Retina (tissue), 1 donor: ENCODE measurements at places on chromosomes 7 and 10.

DNA sequence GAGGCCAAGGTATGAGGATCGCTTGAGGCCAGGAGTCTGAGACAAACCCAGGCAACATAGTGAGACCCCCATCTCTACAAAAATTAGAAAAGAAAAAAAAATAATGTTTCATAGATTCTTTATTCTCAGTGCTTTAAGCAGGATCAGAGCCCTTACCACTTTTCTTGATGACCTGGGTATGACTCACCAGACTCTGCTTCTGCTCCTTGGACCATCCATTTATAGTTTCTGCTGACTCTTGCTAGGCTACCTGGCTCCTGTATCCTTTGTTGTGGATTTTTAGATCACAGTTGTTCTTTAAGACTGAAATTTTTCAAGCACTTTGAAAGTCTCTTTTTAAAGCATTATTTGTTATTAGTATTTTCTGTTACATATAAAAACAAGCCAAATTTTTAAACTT is 411.1 kb downstream of the GFRA1 start:
- DNase-seq, result no peak

- no peak for DNase-seq
Observed at GRCh38 chr10:110793886-110794285, 77.8 kb upstream of the PDCD4 start.

GRCh38 chr7:122546496-122546895 is 152.4 kb downstream of the RNF133 start:
- DNase-seq, result no peak

- DNase-seq, result no peak
Observed at GRCh38 chr7:114981323-114981722, 59.4 kb downstream of the MDFIC start.

GRCh38 chr7:1865571-1866255 is 195.6 kb downstream of the ELFN1 start:
- peak; percentile 82 for DNase-seq

DNA sequence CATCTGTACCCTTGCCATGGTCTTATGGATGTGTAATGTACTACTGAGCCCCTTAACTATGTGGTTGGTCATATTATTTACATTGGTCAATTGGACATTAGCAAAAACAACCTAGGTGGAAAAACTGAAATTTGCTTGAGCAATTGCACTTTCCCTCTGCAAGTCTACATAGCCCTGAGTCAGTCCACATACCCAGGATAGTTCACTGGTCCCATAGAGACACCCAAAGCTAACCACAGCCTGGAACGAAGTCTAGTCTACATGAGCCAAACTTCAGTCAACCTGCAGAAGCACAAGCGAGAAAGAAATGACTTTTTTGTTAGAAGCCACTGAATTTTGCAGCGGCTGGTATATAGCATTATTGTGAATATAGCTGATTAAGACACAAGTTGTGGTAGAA is 37.6 kb upstream of the COL1A2 start:
- DNase-seq, result no peak

- DNase-seq, result no peak
Observed at GRCh38 chr7:18575622-18576572, 80.3 kb downstream of the HDAC9 start.

- DNase-seq, result no peak
Observed at GRCh38 chr10:124254490-124254889, 161.1 kb upstream of the CHST15 start.

- no peak for DNase-seq
Observed at GRCh38 chr10:61399406-61399805, 53.8 kb downstream of the TMEM26 start.

DNA sequence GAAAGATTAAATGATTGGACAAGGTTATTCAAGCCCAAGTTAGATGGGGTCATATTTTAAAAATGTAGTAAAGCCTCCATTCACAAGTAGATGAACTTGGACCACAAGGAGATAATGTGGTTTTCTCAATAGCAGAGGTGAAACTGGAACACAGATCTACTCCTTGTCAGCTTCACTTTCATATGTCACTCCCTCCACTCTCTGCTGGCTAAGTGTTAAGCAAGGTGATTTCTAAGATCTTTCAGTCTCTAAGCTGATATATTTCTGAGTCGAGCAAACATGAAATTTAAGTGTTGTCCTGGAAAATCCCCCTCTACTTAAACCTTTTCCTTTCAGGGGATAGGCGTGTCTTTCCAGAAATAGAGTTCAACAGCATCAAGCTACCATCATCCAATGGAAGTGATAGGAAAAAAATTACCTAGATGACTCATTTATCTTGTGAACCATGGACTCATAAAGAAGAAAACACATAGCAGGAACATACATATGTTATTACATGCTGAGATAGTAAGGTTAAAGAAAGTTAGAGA is 275.0 kb downstream of the PTEN start:
- no peak for DNase-seq

DNA sequence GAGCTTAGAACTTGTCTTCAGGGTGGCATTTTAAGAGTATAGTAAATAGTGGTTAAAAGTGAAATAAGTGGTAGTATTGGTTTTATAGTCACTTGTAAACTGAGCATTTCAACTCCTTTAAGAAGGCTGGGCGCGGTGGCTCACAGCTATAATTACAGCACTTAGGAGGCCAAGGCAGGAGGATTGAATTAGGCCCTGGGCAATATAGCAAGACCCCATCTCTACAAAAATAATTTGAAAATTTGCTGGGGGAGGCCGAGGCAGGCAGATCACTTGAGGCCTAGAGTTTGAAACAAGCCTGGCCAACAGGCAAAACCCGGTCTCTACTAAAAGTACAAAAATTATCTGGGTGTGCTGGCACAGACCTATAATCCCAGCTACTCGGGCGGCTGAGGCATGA is 64.4 kb upstream of the BAMBI start:
- no peak for DNase-seq

DNA sequence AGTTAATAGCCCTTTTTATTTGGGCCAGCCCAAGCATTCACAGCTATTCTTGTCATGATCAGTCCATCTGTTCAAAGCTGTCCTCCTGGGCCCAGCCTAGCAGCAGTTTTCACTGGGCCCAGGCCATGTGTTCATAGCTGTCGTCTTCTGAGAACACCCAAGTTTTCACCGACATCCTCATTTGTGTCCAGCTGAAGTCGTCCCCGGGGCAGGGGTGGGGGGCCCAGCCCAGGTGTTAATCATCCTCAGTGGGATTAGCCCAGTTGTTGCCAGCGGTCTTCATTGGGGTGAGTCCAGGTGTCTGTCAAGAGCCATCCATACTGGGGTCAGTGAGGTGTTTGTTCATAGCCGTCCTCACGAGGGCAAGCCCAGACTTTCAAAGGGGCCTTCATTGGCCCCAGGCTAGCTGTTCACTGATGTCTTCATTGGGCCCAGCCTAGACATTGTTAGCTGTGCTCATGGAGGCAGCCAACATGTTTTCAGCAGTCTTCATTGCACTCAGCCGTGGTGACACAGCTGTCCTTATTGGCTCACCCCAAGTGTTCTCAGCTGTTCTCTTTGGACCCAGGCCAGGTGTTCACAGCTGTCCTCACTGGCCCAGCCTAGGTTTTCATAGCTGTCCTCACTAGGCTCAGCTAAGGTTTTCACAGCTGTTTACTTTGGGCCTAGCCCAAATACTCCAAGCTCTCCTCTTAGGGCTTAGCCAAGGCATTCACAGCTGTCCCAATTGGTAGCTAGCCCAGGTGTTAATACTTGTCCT is 10.0 kb downstream of the FRG2B start:
- no peak for DNase-seq

- peak; percentile 16 for DNase-seq
Observed at GRCh38 chr10:129331839-129332220, 135.2 kb upstream of the MGMT start.

DNA sequence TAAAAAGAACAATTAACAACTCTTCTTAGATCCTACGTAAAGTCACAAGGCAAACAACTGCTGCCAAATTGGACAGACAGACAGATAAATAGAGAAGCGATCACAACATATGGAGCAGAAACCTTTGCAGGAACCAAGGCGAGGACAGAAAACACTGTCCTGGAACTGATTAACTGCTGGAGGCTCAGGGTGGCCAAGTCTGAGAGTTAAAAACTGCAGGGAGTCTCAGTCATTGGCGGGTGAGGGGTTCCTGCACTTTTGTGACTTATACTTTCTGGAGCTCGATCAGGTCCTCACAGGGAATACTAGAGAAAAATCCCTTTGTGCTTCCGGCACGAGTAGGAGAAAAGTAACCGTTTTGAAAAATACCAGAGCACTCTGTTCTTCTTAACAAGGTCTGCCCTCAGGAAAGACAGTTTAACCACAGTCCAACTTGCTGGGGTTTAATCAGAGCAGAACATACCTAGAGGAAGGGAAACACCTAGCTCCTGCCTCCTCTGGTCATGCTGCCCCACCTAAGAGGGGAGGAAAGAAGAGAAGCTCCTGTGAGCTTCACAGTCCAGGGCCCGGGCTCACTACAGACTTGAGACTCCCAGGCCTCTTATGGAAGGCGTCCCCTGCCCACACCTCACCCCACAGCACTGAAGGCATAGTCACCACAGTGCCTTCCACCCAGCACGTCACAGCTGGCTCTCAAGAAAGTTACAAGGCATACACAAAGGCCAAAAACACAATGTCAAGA is 74.9 kb downstream of the LARP4B start:
- no peak for DNase-seq

DNA sequence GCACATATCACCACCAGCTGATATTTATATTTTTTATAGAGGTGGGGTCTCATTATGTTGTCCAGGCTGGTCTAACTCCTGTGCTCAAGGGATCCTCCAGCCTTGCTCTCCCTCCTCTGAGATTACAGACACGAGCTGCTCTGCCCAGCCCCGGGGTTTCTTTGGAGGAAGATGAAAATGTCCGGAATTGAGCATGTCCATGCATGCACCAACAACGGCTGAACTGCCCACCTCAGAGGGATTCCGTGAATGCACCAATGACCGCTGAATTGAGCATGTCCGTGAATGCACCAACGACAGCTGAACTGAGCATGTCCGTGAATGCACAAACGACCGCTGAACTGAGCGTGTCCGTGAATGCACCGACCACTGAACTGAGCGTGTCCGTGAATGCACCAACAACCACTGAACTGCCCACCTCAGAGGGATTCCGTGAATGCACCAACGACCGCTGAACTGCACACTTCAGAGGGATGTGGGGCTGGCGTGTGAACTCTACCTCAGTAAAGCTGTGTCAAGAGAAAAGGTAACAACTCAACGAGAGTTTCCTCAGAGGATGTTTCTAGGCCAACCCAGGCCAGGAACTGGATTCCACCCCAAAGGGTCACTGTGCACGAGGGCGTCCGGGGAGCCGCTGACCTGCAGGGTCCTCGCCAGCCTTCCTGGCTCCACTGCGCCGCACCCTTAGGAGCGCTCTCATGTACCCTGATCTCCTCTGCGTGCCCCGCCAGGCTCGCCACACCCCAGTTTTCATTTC is 34.9 kb upstream of the INPP5A start:
- no peak for DNase-seq

DNA sequence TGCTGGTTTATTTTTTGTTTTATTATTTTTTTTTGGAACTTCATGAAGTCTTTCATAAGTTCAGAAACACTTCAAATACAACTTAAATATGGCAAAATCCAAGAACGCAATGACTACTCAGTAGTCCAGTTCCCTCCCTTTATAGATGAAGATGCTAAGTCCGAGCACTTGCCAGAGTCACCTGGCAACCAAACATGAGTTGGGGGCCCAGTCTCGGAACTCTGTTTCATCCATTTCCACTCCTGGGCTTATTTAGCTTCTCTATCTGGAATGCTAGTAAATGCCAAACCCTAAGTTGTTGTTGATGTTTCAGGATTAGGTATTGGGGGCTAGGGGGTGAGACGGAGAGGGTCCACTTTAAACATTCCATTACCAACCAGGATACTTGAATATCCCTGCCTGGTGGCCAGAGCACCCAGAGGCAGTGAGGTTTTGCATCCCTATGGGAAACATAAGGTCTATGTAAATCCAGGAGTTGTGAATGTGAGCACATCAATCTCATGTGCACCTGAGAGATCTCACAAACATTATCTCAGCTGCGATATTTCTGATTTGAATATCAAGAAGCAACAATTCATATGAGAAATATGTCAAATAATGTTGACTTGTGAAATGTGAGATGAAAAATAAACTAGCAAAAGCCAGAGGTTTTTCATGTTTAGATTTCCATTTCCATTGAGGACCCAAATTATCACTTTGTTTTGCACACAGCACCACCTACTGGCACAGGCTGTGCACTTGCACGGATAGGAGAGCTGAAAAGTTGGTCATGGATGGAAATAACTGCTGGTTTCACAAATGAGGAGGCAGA is 129.3 kb downstream of the PKD1L1 start:
- peak; percentile 69 for DNase-seq

DNA sequence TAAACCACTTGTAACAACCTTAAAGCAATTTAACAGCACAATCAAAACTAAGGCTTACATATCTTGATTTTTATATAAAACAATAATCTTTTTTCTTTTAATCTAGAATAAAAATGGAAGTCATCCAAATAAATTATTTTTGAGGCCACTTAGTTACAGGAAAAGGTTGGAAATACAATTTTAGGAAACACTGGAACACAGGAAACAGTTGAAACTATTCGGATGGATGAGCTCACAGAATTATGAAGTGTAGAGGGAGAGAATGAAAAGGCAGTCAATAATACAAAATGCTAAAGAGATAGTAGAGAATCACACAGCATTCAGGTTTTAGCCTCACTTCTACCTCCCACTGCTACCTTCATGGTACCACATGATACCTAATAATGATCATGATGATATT is 124.2 kb downstream of the SEMA3D start:
- no peak for DNase-seq

DNA sequence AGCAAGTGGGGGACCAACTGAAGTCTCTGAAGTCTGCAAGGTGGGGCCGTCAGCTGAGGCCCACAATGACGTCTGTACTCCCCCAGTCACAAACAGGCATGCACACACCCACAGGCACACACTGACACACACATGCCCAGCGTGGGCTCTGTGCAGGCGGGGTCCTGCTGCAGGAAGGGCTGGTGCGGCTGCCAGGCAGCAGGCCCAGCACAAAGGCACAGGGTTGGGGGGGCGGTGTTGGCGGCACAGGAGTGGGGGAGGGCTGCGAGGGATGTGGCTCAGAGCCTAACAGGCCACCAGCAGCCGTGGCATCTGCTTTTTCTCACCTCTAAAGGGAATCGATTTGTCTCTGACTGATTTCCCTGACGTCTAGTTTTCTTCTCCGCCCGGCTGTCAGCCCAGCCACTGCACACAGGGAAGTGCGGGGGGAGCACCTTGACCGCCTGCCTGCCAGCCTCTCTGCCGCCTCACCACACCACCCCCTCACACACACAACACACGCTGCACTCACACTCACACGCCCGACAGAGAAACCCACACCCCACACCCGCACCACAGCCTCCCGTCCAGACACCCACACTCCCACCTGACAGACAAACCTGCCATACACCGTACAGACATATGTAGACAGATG is 43.5 kb upstream of the ZMIZ1 start:
- DNase-seq, result peak; percentile 77

DNA sequence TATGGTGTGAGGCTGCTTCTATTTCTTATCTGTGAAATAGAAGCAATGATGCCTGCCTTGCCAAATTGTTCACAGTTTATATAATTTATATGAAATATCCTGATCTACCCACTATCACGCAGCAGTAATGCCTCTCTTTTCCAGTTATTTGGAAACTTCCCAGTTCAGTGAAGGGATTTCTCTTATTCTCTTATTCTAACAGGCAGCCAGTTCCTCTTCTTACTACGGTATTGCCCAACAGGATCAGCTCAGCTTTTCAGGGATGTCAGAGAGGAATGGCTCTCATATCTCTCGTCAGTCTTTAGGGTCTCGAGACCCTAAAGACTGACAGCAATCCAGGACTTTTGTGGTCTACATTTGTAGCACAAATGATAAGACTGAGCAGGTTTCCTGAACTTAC is 215.6 kb downstream of the CREB5 start:
- DNase-seq, result no peak

- no peak for DNase-seq
Observed at GRCh38 chr10:13195016-13195415, 33.7 kb downstream of the MCM10 start.
